ENCODE measurements at places on chromosomes 6 and 20.

- no peak for DNase-seq
Measured at GRCh38 chr20:49422161-49422560, 60.3 kb downstream of the KCNB1 start.

- DNase-seq = no peak
Measured at GRCh38 chr20:56589633-56590032, 39.5 kb upstream of the TFAP2C start.

- DNase-seq = no peak
Measured at GRCh38 chr6:97437087-97437486, 154.1 kb upstream of the MMS22L start.

- DNase-seq = no peak
Measured at GRCh38 chr6:89434954-89435353, 2.0 kb downstream of the ANKRD6 start.

- no peak for DNase-seq
Measured at GRCh38 chr6:19602434-19603013, 234.6 kb upstream of the ID4 start.

GRCh38 chr6:48826152-48826515 is 636.9 kb downstream of the MMUT start:
- DNase-seq = no peak

- DNase-seq = no peak
Measured at GRCh38 chr6:163459007-163459406, 44.5 kb downstream of the QKI start.

DNA sequence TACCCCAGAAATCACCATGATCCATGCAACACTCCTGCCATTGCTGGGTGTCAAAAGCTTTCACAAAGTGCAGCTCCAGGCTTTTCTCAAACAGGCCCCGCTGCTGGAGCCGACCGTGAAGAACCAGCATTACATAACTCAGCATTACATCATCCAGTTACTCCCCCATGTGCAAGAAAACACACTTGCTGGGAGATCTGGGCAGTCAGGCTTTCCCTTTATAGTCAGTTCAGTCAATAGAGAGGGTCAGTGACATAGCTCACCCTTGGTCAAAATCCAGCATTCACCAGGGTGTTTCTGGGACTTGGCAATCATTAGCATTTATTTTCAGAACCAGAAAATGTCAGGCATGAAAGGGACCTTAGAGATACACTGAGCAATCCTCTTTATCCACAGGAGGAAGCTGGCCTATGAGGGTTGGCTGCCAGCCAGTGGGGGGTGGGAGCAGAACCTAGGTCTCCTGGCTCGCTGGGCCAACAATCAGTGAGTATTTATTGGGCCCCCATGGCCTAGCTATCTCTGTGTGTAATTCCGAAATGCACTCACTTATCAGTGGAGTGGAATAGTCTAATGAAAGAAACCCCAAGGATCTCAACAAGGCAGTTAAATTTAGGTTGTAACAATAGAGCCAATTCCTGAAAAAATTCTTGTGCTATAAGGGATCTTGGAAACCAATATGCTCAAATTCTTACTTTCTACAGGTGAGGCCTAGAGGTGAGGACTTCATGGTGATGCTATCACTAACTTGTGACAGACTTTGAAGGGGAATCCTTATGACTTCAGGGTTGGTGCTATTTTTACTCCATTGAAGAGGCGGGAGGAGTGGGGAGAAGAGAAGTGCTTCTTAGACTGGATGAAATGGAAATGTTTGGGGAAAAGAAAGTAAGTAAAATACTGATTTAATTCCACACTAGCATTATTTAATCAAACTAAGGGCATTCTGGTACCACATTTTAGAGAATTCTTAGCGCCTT is 54.6 kb downstream of the LYRM4 start:
- no peak for DNase-seq

GRCh38 chr20:12660918-12661317 is 347.9 kb upstream of the SPTLC3 start:
- no peak for DNase-seq

DNA sequence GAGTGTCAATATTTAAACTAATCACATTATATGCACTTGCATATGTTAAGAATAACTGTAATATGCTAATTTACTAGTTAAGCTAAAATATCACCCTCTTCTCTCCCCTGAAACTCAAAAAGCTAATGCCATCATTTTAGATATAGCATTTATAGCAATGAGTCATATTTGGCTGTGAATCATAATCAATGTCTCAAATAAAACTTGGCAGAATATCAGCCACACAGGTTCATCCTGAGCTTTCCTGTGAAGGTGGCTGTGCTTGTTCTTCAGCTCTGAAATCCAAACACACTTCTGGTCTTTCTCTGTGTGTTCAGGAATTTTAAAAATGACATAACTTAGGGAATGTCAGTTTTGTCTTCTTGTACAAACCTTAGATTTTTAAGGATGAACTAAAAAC is 12.8 kb upstream of the PNRC1 start:
- DNase-seq = no peak

GRCh38 chr6:129671442-129672340 is 38.3 kb downstream of the ARHGAP18 start:
- DNase-seq = no peak

DNA sequence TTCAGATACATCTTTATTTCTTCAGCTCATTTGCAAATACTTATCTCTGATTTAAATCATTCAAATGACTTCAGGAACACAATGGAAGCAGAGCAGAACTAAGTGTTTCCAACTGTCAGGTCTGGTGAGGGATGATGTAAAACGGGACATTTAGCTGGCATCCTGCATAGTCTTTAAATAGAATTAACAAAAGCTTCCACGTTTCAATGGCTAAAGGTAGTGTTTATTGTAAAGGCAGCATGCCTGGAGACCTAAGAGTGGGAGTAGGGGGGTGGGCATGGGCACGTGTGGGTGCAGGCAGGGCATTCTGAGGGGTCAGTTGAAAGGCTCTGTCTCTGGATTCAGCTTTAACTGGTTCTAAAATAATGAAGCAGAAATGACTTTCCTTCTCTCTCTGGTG is 174.9 kb downstream of the PLCB1 start:
- DNase-seq = no peak

DNA sequence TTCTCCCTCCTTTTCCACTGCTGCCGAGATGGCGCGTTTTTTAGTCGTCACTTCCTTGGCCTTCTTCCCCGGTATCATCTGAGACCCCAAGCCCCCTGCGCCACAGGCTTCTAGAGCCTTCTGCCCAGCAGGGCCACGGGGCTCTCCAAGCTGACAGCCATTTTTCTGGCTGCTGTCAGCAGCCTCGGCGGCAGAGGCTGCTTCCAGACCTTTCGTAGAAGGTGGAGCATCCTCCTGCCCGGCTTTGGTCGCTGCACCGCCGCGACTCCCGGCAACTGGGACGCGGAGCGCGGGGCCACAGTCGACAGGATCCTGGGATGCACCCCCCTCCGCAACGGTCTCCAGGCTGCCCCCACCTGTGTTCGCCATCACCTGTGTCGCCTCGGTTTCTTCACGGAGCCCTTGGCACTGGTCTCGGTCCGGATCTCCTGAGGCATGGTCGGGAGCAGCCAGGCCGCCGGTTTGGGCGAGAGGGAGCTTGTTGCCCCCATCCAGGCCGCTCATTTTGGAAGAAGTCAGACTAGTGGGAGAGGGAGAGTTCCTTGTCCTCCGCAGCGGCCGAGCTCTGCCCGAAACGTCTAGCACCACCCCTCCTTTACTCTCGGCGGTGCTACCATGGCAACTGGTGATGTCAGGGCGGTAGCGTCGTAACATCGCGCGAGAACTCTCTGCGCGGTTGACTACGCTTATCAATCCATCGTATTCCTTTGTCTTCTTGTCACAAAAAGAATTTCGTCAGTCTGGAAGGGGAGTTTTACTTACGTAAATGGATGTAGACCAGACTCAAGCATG is at the start of gene TSPYL4:
Gene TSPYL4, minus strand, starts transcription at position 571 of the 792 bp plus-strand sequence. Its CDS starts 67 bp downstream, at position 504.
- peak; percentile 96 for DNase-seq

DNA sequence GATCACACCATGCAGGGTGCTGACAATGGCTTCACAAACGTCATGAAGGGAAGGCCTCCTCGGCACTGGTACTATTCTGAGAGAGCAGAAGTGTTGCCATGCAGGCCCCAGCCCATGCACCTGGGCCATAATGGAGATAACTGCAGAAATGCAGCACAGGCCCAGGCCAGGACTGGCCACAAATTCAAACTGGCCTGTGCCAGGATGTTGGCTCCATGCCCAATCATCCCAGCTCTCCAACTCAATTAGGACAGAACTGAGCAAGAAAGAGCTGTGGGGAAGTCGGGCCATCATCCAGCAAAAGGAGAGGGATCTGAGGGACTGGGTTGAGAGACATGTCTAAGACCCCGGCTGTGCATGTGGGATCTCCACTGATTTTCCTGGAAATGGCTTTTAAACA is 48.9 kb upstream of the SYNDIG1 start:
- no peak for DNase-seq

- DNase-seq = no peak
Measured at GRCh38 chr6:108710030-108710429, 138.2 kb upstream of the ARMC2 start.

DNA sequence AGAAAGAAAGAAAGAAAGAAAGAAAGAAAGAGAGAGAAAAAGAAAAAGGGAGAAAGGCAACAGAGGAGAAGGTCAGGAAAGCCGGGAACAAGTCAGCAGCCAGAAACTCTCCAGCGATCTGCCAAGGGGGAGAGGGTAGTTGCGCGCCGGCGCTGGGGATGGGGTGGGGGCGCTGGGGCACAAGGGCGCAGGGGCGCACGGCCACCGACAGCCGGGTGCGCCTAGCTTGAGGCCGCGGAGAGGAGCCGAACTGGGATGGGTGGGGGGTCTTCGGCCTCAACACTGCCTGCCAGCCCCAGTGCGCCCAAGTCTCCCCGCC is 533 bp upstream of the RSPO3 start:
- DNase-seq = no peak

GRCh38 chr20:44087857-44088120 is 99.2 kb downstream of the JPH2 start:
- no peak for DNase-seq

GRCh38 chr20:32078791-32079190 is 26.7 kb downstream of the HCK start:
- DNase-seq = no peak

DNA sequence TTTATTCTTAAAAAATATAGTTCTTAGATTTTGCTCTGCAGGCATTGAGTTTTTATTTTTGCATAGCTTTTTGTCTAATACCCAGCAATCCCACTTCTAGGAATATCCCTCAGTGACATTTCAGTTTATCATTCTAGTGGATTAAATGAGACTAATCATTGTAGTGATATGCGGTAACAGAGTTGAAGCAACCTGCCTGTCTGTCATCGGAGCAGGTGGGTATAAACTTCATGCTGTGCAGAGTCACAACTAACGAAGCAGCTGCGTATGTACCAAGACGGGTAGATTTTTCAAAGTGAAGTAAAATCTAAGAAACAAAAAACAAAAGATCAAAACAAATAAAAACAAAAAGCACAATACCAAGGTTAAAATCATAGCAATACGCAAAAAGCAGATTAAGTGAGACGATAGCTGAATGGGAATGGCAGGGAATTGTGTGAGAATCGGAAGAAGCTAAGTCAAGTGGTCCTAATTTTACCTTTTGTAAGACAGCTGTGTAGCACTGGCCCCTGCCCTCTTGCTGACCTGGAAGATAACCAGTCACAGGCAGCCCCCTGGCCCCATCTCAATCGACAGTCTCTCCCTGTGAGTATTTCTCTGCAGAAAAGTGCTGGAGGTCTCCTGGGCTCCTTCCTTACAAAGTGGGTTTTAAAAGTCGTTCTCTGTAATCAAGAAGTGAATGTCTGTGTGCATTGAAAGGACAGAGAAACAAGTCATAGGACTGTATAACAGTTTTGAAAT is 169.2 kb downstream of the OR2B2 start:
- DNase-seq = no peak

- DNase-seq = no peak
Measured at GRCh38 chr6:54236984-54237383, 71.3 kb upstream of the TINAG start.

- DNase-seq = peak; percentile 93
Measured at GRCh38 chr6:87472525-87473418, at the start of gene SLC35A1. Gene SLC35A1, plus strand, starts transcription at chr6:87472974. Its CDS starts 30 bp downstream, at chr6:87473004.

GRCh38 chr6:113672491-113673149 is 184.5 kb upstream of the MARCKS start:
- DNase-seq = no peak

- DNase-seq = no peak
Measured at GRCh38 chr6:28224131-28225055, 682 bp upstream of the ZSCAN9 start.
